ENCODE measurements at places on chromosomes 11 and 22. TPM values are rescaled to one million over a fixed set of nuclear protein-coding genes. Genes with fewer than 3 reads are reported as not detected.
A peak's percentile ranks its signal among the peaks of the same experiment; 100 is the strongest.

DNA sequence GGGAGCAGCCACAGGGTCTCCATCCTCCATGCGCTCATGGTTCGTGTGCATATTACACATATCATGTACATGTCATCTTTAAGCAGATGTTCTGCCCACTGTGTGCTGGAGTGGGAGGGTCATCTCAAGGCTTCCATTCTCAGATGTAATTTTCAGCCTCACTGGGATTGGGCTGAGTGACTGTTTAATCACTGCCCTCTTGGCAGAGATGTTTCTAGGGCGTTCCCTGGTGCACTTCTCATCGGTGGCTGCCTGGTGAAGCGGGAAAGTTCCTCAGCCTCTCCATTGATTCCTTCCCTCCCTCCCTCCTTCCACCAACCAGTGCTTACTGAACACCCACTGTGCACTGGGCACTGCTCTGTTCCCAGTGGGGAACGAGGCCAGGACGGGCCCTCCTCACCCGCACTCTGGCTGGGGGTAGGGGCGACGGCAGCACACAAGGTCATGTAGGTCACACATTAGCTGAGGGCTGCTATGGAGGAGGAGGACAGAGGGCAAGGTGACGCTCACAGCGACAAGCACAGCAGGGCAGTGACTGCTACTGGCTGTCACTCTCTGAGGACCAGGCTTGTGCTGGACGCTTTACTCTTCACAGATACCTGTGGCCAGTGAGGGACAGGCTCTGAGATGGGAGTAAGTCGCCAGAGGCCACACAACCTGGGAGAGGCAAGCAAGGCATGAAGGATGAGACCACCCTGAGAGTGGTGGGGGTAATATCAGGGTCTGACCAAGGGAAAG lies 22.9 kb downstream of the GNAZ start:
- H3K36me3 ChIP-seq, result no peaks in the 10 kb centered on the region
- H3K4me1 ChIP-seq, result peaks cover 3% of the 10 kb centered on the region
- no peaks in the 10 kb centered on the region for H3K27me3 ChIP-seq
- H3K27ac ChIP-seq, result no peak overlapping the region

DNA sequence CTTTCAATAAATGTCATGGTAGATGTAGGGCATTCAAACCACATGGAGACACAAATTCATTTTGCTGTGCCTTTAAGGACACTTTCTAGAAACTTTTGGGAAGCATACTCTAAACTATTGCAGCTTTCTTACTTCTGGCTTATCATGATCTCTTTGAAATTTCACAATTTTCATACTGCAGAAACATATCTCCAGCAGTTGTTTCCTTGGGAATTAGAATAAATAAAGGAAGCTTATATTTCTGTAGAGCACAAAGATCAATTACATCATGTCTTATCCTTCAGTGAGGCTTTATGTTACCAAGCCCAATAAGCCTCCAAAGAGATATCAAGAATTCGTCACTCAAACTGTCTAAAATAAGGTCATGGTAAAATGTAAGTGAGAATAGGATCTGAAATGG lies 74.5 kb upstream of the RAB38 start:
- no peak overlapping the region for H3K27ac ChIP-seq
- H3K4me3 ChIP-seq, result no peak overlapping the region
- no peaks in the 10 kb centered on the region for H3K27me3 ChIP-seq

- no peak for DNase-seq
- H3K27me3 ChIP-seq, result no peaks in the 10 kb centered on the region
- no peaks in the 10 kb centered on the region for H3K4me1 ChIP-seq
- no peak overlapping the region for H3K27ac ChIP-seq
Observed at GRCh38 chr11:11122749-11123148, 230.3 kb downstream of the CSNK2A3 start.

DNA sequence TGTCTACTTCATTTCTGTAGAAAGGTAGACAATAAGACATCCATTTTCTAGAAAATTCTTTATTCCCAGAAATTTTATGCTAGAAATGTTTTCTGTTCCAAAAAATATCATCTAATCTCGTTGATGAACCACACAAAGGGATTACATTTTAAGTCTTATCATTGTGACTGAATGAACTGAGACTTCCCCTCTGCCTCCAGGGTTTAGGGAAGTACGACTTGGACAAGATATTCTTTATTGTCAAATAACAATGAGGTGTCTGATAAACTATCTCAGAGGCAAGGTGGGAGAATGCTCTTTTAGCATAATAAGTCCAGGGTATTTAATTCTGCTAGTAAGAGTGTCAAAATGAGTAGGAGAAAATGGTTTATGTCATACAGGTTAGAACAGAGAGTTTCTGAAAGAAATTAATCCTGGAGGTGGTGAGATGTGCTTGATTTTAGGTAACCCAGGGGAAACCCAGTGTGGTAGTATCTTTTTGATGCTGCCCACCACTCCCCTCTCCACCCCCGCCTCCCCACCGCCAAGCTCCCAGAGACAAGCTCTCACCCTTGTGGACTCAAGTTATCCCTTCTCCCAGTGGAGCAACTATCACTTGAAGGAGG lies 100.6 kb downstream of the CD44 start:
- no peak overlapping the region for H3K27ac ChIP-seq
- H3K36me3 ChIP-seq, result no peaks in the 10 kb centered on the region
- no peak overlapping the region for H3K4me3 ChIP-seq
- DNase-seq, result no peak

GRCh38 chr22:37607935-37608476 lies 628 bp upstream of the GGA1 start:
- peaks cover 5% of the 10 kb centered on the region for H3K27me3 ChIP-seq
- peaks cover 24% of the 10 kb centered on the region for H3K4me1 ChIP-seq
- peak overlapping the region; percentile 93 for H3K27ac ChIP-seq
- no peak for DNase-seq
- peak overlapping the region; percentile 99 for H3K4me3 ChIP-seq

DNA sequence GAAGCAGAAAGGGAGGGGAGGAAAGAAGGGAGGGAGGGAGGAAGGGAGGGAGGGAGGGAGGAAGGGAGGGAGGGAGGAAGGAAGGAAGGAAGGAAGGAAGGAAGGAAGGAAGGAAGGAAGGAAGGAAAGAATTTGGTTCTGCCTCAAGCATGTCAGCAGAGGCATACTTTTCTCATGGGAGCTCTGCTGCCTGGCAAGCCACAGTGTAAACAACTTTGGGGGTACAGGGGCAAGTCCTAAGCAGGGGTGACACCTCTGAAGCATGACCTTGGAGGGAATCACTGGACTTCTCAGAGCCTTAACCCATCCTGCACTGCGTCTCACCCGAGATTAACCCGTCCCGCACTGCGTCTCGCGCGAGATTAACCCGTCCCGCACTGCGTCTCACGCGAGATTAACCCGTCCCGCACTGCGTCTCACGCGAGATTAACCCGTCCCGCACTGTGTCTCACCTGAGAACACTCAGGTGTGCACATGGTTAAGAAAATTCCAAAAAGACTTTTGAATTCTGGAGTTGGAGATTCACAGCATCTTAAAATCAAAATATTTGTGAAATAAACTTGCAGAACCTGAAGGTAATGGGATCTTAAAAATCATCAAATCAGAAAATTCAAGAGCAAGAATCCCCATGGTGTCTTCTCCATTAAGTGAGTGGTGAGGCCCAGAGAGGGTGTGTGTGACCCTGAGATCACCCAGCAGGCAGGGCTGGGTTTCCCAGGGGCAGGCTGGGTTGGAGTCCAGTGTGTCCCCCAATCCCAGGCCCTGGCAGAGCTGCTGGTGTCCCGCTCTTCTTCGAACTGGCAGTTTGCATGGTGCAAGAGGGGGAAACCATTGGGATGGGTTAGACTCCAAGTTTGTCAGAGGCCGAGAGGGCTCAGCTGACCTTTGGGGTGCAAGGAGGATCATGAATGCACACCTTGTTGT lies 190.4 kb downstream of the MN1 start:
- no peak for DNase-seq
- H3K36me3 ChIP-seq, result no peaks in the 10 kb centered on the region
- H3K27ac ChIP-seq, result no peak overlapping the region
- H3K4me1 ChIP-seq, result no peaks in the 10 kb centered on the region
- H3K4me3 ChIP-seq, result no peak overlapping the region
- H3K27me3 ChIP-seq, result peaks cover 4% of the 10 kb centered on the region

DNA sequence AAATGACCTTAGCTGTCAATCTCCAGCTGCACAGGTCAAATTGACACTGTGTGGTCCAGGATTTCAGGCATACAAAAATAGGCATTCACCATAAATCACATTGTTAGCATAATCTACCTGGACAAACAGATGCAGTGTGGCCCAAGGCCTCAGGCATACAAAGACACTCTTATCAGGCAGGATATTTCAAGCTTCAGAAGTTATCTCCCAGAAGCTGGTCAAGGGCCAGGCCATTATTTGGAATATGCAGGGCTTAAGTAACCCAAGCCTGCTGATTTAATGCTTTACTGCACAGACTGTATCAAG lies 25.5 kb upstream of the HORMAD2 start:
- H3K27ac ChIP-seq, result no peak overlapping the region
- DNase-seq, result no peak
- no peaks in the 10 kb centered on the region for H3K36me3 ChIP-seq
- no peaks in the 10 kb centered on the region for H3K27me3 ChIP-seq
- no peak overlapping the region for H3K4me3 ChIP-seq
- H3K4me1 ChIP-seq, result peaks cover 8% of the 10 kb centered on the region

- no peaks in the 10 kb centered on the region for H3K27me3 ChIP-seq
- no peaks in the 10 kb centered on the region for H3K4me1 ChIP-seq
- no peak overlapping the region for H3K27ac ChIP-seq
- no peak for DNase-seq
- no peak overlapping the region for H3K4me3 ChIP-seq
- H3K36me3 ChIP-seq, result peaks cover 8% of the 10 kb centered on the region
Observed at GRCh38 chr22:25802018-25802417, 60.0 kb downstream of the MYO18B start.

- no peak overlapping the region for H3K4me3 ChIP-seq
- no peaks in the 10 kb centered on the region for H3K27me3 ChIP-seq
- no peak for DNase-seq
- no peaks in the 10 kb centered on the region for H3K36me3 ChIP-seq
- H3K27ac ChIP-seq, result no peak overlapping the region
Observed at GRCh38 chr11:70816156-70816678, 417.9 kb downstream of the CTTN start.

- no peaks in the 10 kb centered on the region for H3K36me3 ChIP-seq
- H3K27me3 ChIP-seq, result no peaks in the 10 kb centered on the region
- H3K4me3 ChIP-seq, result no peak overlapping the region
Observed at GRCh38 chr11:102833731-102834130, 9.7 kb downstream of the MMP3 start.

DNA sequence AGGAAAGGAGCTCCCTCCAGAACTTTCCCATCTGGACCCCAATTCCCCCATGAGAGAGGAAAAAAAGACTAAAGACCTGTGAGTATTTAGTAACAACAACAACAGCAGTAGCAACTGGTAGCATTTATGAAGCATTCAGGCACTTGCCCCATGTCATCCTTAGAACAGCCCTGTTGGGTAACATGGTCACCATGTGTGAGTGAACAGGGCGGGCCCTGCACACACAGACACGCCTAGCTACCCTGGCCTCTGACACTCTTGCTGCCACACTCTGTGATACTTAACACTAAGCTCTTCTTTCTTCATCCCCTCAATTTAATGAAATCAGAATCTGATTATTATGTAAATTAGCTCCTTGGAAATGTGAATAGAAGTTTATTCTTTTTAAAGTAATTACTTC lies 26.1 kb upstream of the SLC25A18 start:
- no peak overlapping the region for H3K27ac ChIP-seq
- no peak for DNase-seq
- H3K4me3 ChIP-seq, result no peak overlapping the region
- no peaks in the 10 kb centered on the region for H3K27me3 ChIP-seq
- no peaks in the 10 kb centered on the region for H3K4me1 ChIP-seq
- peaks cover 5% of the 10 kb centered on the region for H3K36me3 ChIP-seq

Gene NPAS4
- not detected for total RNA-seq

Gene CHRM4
- total RNA-seq, result not detected

Gene TTC38
- 19.5 TPM for total RNA-seq

Gene GNB1L
- total RNA-seq, result 3.4 TPM

Gene CRYBB1
- not detected for total RNA-seq
